Peyer's patch (tissue), 4 donors: ENCODE measurements at places on chromosomes 13 and 19. TPM values are rescaled to one million over a fixed set of nuclear protein-coding genes. Genes with fewer than 3 reads are reported as not detected.

- no peak overlapping the region for H3K27ac ChIP-seq
- no peaks in the 10 kb centered on the region for H3K36me3 ChIP-seq
- H3K4me3 ChIP-seq, result no peak overlapping the region
- no peaks in the 10 kb centered on the region for H3K4me1 ChIP-seq
- no peaks in the 10 kb centered on the region for H3K27me3 ChIP-seq
Measured at GRCh38 chr13:98364647-98365046, 187.6 kb upstream of the RNF113B start.

DNA sequence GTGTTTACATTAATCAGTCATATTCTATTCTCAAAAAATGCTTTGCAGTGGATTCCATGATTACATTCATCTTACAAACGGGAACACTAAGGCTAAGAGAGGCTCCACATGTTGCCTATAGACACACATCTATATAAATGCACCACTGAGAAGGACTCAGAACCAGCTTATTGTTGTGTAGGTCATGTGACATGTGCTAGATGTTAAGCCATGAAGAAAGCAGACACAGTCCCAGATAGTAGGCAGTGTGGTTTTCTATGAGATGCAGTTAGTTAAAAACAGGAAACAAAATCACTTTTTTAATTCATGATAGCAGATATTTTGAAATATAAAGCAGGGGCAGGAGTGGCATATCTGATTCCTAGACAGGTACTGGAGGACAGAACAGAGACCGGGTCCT, 10.7 kb downstream of the SIGLEC6 start:
- DNase-seq, result no peak
- no peaks in the 10 kb centered on the region for H3K36me3 ChIP-seq
- H3K27me3 ChIP-seq, result no peaks in the 10 kb centered on the region
- no peaks in the 10 kb centered on the region for H3K4me1 ChIP-seq
- H3K4me3 ChIP-seq, result no peak overlapping the region
- no peak overlapping the region for H3K27ac ChIP-seq

- DNase-seq, result no peak
- H3K36me3 ChIP-seq, result no peaks in the 10 kb centered on the region
- H3K4me3 ChIP-seq, result no peak overlapping the region
- H3K27me3 ChIP-seq, result no peaks in the 10 kb centered on the region
- no peak overlapping the region for H3K27ac ChIP-seq
- H3K4me1 ChIP-seq, result no peaks in the 10 kb centered on the region
Measured at GRCh38 chr13:30078059-30078458, 227.6 kb upstream of the UBL3 start.

DNA sequence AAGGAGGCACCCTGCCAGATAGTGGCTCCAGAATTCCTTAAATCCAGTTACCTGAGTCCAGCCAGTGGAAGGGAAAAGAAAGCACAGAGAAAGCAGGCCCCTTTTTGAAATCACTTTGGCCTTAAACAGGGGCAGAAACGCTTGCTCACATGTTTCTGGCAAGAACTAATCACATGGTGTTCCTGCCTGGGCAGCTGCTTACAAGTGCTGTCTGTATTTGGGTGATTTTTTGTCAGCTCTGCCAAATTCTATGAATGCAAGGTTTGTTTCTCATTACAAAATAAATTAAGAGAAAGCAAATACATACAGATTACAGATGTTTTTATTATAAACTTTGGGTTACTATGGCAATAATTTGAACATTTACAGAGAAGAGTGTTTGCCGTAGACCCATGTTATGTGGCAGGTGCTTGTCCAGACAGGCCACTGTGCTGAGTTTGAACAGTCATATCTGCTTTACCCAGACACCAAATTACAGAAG, 1237.8 kb downstream of the SLITRK5 start:
- no peaks in the 10 kb centered on the region for H3K27me3 ChIP-seq
- no peaks in the 10 kb centered on the region for H3K36me3 ChIP-seq
- no peak overlapping the region for H3K27ac ChIP-seq
- DNase-seq, result no peak

- no peak for DNase-seq
- no peak overlapping the region for H3K27ac ChIP-seq
- no peaks in the 10 kb centered on the region for H3K27me3 ChIP-seq
- H3K4me3 ChIP-seq, result no peak overlapping the region
- H3K36me3 ChIP-seq, result no peaks in the 10 kb centered on the region
- H3K4me1 ChIP-seq, result no peaks in the 10 kb centered on the region
Measured at GRCh38 chr13:112756081-112756480, 66.2 kb downstream of the ATP11A start.

GRCh38 chr13:109345433-109345941, 440.9 kb downstream of the IRS2 start:
- no peaks in the 10 kb centered on the region for H3K27me3 ChIP-seq
- no peak overlapping the region for H3K4me3 ChIP-seq
- H3K36me3 ChIP-seq, result no peaks in the 10 kb centered on the region
- no peaks in the 10 kb centered on the region for H3K4me1 ChIP-seq

DNA sequence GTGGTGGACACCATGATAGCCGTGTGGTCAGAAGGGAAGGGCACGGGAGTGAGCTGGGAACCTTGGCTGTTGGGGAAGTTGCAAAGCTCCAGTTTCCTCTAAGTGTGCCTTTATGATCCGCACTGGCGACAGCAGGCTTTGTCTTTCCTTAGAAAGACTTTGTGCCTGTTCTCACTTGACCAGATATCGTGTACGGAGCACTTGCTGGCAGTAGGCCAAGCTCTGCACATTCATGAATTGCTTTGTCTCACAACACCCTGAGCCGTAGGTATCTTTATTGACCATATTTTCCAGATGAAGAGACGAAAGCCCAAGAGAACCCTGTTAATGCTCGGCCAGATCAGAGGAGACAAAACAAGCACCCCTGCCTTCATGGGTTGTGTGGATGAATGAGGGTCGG, 15.1 kb downstream of the CUL4A start:
- DNase-seq, result no peak
- no peaks in the 10 kb centered on the region for H3K36me3 ChIP-seq
- no peak overlapping the region for H3K4me3 ChIP-seq
- no peaks in the 10 kb centered on the region for H3K27me3 ChIP-seq
- no peaks in the 10 kb centered on the region for H3K4me1 ChIP-seq

ANKRD27 gene
- 35.4 TPM for total RNA-seq

FGF22 gene
- not detected for total RNA-seq

DNA sequence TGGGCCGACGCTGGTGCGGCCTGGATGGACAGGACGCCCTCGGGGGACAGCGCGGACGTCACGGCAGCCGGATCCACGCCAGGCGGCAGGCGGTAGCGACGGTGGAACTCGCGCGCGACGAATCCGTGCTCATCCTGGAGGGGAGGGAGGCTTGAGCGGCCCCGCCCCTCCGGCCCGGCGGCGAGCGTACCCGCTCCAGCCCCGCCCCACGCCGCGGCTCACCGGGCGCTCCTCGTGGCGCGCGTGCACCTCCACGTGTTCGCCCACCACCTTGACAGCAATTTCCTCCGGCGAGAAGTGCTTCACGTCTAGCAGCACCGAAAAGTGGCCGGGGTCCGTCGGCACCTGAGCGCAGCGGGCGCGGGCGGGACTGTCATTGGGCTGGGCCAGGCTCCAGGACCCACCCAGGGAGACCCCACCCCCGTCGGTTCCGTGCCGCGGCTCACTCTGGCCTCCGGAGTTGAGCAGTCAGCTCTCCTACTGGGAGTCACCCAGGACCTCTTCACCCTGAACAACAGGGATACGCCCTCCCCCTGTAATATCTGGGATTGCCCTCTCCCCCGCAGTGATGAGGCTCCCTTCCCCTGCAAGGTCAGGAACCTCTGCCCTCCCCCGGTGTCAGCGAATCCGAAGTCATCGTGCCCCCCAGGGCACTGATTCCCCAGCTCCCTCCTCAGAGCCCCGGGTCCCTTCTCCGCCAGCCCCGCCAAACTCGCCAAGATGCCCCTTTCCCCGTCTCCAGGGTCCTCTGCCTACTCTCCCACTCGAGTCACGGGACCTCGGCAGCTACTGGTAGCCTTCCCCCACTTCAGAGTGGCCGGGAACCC, 1.1 kb downstream of the HSPB6 start:
- no peaks in the 10 kb centered on the region for H3K27me3 ChIP-seq
- H3K27ac ChIP-seq, result peak overlapping the region; percentile 92
- peak overlapping the region; percentile 88 for H3K4me3 ChIP-seq
- no peaks in the 10 kb centered on the region for H3K36me3 ChIP-seq
- H3K4me1 ChIP-seq, result peaks cover 17% of the 10 kb centered on the region

DNA sequence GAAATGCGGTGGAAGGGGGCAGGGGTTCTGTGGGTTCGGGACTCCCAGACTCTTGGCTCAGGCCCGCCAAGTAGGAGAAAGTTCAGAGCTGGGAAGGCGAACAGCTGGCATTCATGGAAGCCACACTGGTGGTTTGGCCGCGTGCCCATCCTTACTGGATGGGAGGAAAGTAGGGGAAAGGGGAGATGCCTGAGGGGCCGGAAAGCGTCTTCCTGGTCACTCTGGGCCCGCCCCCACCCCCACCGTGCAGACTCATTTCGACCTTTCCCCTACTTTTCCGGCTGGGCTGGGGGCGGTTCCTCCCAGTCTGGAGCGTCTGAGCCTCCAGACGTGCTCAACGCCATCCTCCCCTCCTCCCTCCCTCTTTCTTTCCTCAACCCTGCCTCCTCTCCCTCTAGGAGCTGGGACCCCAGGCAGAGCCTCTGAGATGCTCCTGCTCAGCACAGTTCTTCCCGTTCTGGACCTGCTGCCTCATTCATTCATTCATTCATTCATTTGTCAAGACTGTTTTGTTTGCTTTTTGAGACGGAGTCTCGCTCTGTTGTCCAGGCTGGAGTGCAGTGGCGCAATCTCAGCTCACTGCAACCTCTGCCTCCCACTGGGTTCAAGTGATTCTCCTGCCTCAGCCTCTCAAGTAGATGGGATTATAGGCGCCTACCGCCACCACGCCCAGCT, 3.5 kb downstream of the ANGPTL4 start:
- no peak overlapping the region for H3K4me3 ChIP-seq
- no peaks in the 10 kb centered on the region for H3K36me3 ChIP-seq
- H3K27ac ChIP-seq, result peak overlapping the region; percentile 85
- peak; percentile 84 for DNase-seq

- H3K4me3 ChIP-seq, result peak overlapping the region; percentile 45
- H3K4me1 ChIP-seq, result no peaks in the 10 kb centered on the region
- H3K36me3 ChIP-seq, result no peaks in the 10 kb centered on the region
- H3K27me3 ChIP-seq, result no peaks in the 10 kb centered on the region
- DNase-seq, result no peak
Measured at GRCh38 chr13:92806215-92806614, 420.4 kb upstream of the GPC6 start.

- H3K36me3 ChIP-seq, result no peaks in the 10 kb centered on the region
- H3K4me1 ChIP-seq, result no peaks in the 10 kb centered on the region
- no peak overlapping the region for H3K4me3 ChIP-seq
- H3K27me3 ChIP-seq, result no peaks in the 10 kb centered on the region
- H3K27ac ChIP-seq, result no peak overlapping the region
- DNase-seq, result no peak
Measured at GRCh38 chr19:29893606-29894284, 48.3 kb upstream of the URI1 start.

- no peaks in the 10 kb centered on the region for H3K36me3 ChIP-seq
- H3K4me3 ChIP-seq, result peak overlapping the region; percentile 35
- DNase-seq, result no peak
- peak overlapping the region; percentile 87 for H3K27ac ChIP-seq
- H3K4me1 ChIP-seq, result peaks cover 23% of the 10 kb centered on the region
Measured at GRCh38 chr13:99495466-99496183, 5.6 kb upstream of the TM9SF2 start.

DNA sequence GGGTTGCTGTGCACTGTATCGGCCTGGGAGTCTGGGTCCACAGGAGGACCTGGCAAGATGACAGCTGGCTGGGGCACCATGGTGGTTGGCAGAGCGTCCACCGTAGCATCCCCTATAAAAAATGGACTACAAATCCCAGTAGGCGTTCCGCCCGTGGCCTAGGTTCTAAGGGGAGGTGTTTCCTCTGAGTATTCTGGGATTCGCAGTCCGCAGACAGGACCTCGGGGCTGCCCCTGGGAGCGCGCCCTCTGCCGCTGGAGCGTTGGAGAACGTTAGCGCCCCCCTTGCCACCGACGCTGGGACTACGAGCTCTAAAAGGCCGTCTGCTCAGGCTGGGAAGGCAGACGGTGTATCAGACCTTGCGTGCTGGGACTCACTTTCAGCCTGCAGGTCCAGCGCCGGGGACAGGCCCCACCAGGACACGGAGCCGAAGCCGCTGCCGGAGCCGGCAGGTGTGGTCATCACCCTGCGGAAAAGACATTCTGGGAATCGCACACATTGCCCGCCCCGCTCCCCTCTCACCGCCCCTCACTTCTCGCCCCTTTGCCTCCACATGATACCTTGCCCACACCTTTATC, 372 bp downstream of the DNAAF3 start:
- peak; percentile 78 for DNase-seq
- no peaks in the 10 kb centered on the region for H3K4me1 ChIP-seq
- no peaks in the 10 kb centered on the region for H3K27me3 ChIP-seq
- H3K36me3 ChIP-seq, result no peaks in the 10 kb centered on the region

- DNase-seq, result peak; percentile 98
- peak within 1 kb of the TSS; percentile 100 for H3K4me3 ChIP-seq
- no peaks in the 10 kb centered on the region for H3K27me3 ChIP-seq
- no peaks in the 10 kb centered on the region for H3K36me3 ChIP-seq
- H3K27ac ChIP-seq, result peak within 1 kb of the TSS; percentile 84
Measured at GRCh38 chr19:10380313-10381102, at the start of gene TYK2. Gene TYK2, minus strand, starts transcription at chr19:10380572. Its CDS starts 2,166 bp downstream, at chr19:10378406.

GRCh38 chr13:101258071-101258470, 158.2 kb downstream of the NALCN start:
- H3K27me3 ChIP-seq, result no peaks in the 10 kb centered on the region
- H3K36me3 ChIP-seq, result no peaks in the 10 kb centered on the region
- H3K4me3 ChIP-seq, result no peak overlapping the region
- no peak overlapping the region for H3K27ac ChIP-seq
- H3K4me1 ChIP-seq, result no peaks in the 10 kb centered on the region

DNA sequence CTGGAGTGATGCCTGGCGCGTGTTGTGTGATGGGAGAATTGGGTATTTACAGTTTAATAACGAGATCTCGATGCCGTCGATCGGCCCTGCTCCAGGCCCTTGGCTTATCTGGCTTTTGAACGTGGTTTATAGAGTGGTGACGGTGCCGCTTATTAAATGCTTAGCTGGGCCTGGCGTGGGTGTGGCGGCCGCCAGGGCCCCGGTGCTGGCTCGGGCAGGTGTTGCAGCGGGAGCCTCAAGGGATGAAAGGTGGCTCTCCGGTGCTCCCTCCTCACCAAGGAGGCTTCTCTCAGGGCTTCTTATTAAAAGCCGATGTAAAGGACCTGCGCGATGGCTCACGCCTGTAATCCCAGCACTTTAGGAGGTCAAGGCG, 173.8 kb downstream of the KDM4B start:
- H3K27me3 ChIP-seq, result no peaks in the 10 kb centered on the region
- no peak overlapping the region for H3K27ac ChIP-seq
- peaks cover 11% of the 10 kb centered on the region for H3K4me1 ChIP-seq
- H3K36me3 ChIP-seq, result peaks cover 87% of the 10 kb centered on the region
- no peak overlapping the region for H3K4me3 ChIP-seq

CHST8 gene
- total RNA-seq, result not detected

KLC3 gene
- not detected for total RNA-seq

- no peak for DNase-seq
- no peaks in the 10 kb centered on the region for H3K27me3 ChIP-seq
Measured at GRCh38 chr13:63636316-63636993, 2220.8 kb upstream of the PCDH20 start.
